Mesothelial cell of epicardium (in vitro differentiated cells): ENCODE measurements at places on chromosomes 2 and 18.

- H3K27ac ChIP-seq, result no peak overlapping the region
- H3K27me3 ChIP-seq, result no peaks in the 10 kb centered on the region
- DNase-seq, result no peak
- H3K4me3 ChIP-seq, result no peak overlapping the region
- no peaks in the 10 kb centered on the region for H3K4me1 ChIP-seq
Observed at GRCh38 chr2:183185534-183185933, 61.3 kb downstream of the NUP35 start.

DNA sequence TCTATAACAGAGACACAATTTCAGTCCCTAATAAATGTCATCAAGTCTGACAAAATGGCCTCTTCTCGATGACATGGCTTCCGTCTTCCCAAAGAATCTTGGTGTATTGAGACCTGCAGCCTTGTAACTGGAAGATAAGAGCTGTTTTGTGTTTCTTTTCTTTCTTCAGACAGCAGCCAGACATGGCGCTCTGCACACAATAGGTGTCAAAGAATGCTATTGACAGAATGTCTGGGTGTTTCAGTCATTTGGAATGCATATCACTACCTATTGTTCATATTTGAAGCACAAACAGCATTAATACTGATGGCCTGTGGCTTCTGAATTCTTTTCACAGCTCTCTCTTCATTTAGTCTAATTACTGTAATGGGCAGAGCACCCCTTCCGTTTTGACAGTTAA is 344.8 kb downstream of the RPRM start:
- DNase-seq, result no peak
- no peak overlapping the region for H3K4me3 ChIP-seq
- no peaks in the 10 kb centered on the region for H3K27me3 ChIP-seq

- peaks cover 20% of the 10 kb centered on the region for H3K4me1 ChIP-seq
- H3K27ac ChIP-seq, result no peak overlapping the region
- peaks cover 3% of the 10 kb centered on the region for H3K36me3 ChIP-seq
- H3K27me3 ChIP-seq, result peaks cover 15% of the 10 kb centered on the region
- DNase-seq, result no peak
Observed at GRCh38 chr2:46306988-46307655, 9.9 kb downstream of the EPAS1 start.

- no peaks in the 10 kb centered on the region for H3K27me3 ChIP-seq
- H3K4me3 ChIP-seq, result no peak overlapping the region
- H3K4me1 ChIP-seq, result peaks cover 8% of the 10 kb centered on the region
- DNase-seq, result no peak
- H3K36me3 ChIP-seq, result no peaks in the 10 kb centered on the region
- H3K27ac ChIP-seq, result no peak overlapping the region
Observed at GRCh38 chr18:42958353-42958752, 157.1 kb downstream of the RIT2 start.

GRCh38 chr2:36831185-36831584 is 134.7 kb downstream of the VIT start:
- H3K4me1 ChIP-seq, result no peaks in the 10 kb centered on the region
- no peak overlapping the region for H3K27ac ChIP-seq
- DNase-seq, result no peak
- no peaks in the 10 kb centered on the region for H3K36me3 ChIP-seq

- H3K4me1 ChIP-seq, result peaks cover 16% of the 10 kb centered on the region
- H3K27ac ChIP-seq, result no peak overlapping the region
- no peak overlapping the region for H3K4me3 ChIP-seq
- DNase-seq, result no peak
- peaks cover 6% of the 10 kb centered on the region for H3K36me3 ChIP-seq
Observed at GRCh38 chr2:196389670-196390069, 218.3 kb upstream of the STK17B start.

GRCh38 chr2:210503725-210504191 is 27.2 kb upstream of the LANCL1 start:
- no peak overlapping the region for H3K27ac ChIP-seq
- no peak overlapping the region for H3K4me3 ChIP-seq
- DNase-seq, result no peak
- H3K27me3 ChIP-seq, result no peaks in the 10 kb centered on the region

DNA sequence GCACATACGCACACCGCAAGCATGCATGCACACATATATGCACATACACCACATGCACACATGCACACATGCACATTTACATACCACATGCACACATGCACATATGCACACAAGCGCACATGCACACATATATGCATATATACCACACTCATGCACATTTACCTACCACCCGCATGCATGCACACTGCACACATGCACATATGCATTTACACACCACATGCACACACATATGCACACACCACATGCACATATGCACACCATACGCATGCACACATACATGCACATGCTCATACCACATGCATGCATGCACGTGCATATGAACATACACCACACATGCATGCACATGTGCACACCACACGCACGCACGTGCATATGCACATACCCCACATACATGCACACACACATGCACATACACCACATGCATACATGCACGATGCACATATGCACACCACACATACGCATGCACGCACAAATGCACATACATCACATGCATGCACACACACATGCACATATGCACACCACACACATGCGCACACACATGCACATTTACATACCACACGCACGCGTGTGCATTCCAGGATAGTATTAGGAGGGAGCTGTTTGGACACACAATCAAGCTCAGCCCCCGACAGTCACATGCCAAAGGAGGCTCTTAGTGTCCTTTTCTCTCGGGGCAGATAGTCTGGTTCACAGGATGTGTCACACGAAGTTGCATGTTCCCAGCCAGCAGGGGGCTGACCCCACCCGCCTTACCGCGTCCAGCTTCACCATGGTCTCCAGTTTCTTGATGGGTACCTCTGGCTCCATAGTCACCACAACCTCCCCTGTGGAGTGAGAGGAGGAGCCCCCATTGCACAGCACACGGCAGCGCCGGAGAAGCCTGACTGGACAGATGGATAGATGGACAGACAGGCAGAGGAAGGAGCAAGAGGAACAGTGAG is 5.9 kb downstream of the OTOF start:
- no peak overlapping the region for H3K4me3 ChIP-seq
- H3K4me1 ChIP-seq, result no peaks in the 10 kb centered on the region
- DNase-seq, result no peak
- no peaks in the 10 kb centered on the region for H3K27me3 ChIP-seq
- H3K36me3 ChIP-seq, result no peaks in the 10 kb centered on the region
- H3K27ac ChIP-seq, result no peak overlapping the region
